ENCODE measurements at places on chromosomes 7 and 10.
A peak's percentile ranks its signal among the peaks of the same experiment; 100 is the strongest.

GRCh38 chr7:142793156-142793555 lies 22.4 kb downstream of the PRSS2 start:
- no peak for DNase-seq

DNA sequence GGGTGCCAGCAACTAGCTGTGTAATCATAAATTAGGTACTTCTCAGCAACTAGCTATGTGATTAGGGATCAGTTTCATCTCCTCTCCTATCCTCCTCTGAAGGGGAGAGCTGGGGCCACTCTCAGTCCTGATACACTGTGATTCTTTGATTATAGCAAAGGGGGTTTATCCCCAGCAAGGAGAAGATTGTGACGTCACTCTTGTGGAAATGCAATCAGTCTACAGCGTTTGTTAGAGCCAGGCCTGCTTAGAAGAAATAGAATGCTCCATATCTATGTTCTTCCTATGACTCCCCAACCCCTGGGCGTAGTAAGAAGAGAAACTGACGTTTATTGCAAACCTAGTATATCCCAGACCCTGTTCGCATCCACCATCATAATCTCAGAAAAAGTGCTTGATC lies 308.2 kb downstream of the GFRA1 start:
- no peak for DNase-seq

- no peak for DNase-seq
Measured at GRCh38 chr10:69088801-69089501, 1.0 kb downstream of the SRGN start.

DNA sequence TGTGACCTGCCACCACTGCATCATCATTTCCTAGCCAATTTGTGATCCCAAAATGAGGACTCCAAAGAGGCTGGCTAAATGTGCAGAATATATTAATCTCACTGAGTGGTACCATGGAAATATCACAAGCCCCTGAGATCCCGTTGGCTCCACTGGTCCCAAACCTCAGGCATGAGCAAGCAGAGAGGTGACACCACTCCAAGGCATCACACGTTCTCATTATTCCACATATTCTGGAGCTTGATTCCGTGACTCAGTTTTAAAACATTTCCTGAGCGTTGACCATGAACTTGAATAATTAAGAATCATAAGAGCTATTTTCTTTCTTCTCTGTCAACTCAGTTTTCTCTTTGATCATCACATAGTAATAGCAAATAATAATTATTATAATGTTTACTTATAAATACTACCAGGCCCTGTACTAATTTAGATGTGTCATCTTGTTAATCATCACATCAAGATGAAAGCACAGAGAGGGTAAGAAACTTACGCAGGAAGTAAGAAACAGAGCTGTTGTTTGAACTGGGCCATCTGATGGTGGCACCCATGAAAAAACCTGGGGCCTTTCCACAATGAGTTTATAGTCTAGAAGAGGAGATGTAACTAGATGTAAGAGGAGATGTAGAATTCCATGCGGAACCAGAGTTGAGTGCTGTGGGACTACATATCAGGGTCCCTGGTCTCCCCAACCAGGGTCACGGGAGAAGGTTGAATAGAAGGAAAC lies 3.5 kb downstream of the APBB1IP start:
- no peak for DNase-seq

- no peak for DNase-seq
Measured at GRCh38 chr7:148669927-148670326, 28.8 kb upstream of the CUL1 start.

- no peak for DNase-seq
Measured at GRCh38 chr10:88490231-88490980, 92.7 kb downstream of the RNLS start.

- no peak for DNase-seq
Measured at GRCh38 chr7:149007611-149008010, 20.7 kb downstream of the PDIA4 start.

DNA sequence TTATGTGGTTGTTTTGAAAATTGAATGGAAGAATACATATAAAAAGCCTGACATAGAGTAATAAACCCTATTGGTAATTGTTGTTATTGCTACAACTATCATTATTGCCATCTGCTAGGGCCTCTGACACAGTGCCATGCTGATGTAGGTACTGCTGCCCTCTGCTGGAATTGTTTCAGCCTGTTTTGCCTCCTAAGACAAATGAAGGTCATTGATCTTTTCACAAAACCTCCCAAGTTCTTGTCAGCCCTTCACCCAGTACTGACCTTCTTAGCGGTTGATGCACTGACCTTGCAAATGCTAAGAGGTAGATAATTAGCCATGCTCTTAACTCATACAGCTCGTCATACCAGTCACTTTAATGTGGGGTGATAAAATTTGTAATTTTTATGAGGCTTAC lies 975.2 kb downstream of the SORCS1 start:
- DNase-seq: no peak

- DNase-seq: no peak
Measured at GRCh38 chr10:123323884-123324283, 169.7 kb downstream of the BUB3 start.

GRCh38 chr7:143177374-143178119 lies 5.7 kb upstream of the TAS2R39 start:
- no peak for DNase-seq

- DNase-seq: no peak
Measured at GRCh38 chr10:50497758-50498157, 126.0 kb downstream of the SGMS1 start.

DNA sequence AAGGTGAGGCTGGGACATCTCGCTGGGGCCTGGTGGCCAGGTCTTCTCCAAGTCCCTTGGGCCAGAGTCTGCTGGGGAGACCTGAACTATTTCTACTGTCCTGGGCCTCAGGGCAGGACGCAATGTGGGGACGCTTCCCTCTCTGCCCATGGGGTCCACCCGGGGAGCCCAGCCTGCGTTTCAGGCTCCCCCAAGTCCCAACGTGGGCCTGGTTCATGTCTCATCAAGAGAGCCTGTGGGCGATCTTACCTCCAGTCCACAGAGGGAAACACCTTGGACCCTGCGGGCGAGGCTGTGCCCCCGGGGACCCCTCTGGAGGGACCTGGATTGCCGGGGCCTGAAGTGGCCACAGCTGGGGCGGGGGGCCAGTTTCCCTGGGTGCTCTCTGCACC lies 91.7 kb downstream of the DNAJB6 start:
- DNase-seq: no peak

DNA sequence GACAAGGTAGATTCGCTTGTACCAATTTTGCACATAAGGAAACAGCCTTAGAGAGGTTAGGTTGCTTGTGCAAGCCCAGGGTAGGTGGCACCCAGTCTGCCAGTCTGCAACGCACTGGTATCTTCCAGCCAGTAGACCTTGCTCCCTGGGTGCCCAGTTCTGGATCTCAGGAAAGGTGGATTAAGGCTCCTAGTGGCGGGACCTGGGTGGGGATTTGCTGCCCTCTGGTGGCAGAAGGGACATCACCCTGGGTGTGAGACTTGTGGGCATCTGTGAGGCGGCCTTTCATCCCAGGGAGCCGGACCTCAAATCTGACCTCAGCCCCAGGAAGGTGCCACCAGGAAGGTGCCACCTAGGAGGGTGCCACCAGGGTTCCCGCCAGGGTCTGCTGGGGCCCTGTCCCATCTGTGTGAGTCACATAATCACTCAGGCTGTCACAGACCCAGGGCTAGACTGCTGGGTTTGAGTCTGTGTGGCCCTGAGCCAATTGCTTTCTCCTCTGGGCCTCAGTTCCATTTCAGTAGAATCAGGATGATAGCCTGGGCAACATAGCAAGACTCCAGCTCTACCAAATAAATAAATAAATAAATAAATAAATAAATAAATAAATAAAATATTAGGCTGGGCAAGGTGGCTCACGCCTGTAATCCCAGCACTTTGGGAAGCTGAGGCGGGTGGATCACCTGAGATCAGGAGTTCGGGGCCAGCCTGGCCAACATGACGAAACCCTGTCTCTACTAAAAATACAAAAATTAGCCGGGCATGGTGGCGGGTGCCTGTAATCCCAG lies 5.3 kb upstream of the PRKRIP1 start:
- DNase-seq: peak; percentile 86

GRCh38 chr10:132198381-132199181 lies 11.8 kb downstream of the DPYSL4 start:
- no peak for DNase-seq

- DNase-seq: peak; percentile 81
Measured at GRCh38 chr7:106176414-106177299, 64.5 kb upstream of the SYPL1 start.

DNA sequence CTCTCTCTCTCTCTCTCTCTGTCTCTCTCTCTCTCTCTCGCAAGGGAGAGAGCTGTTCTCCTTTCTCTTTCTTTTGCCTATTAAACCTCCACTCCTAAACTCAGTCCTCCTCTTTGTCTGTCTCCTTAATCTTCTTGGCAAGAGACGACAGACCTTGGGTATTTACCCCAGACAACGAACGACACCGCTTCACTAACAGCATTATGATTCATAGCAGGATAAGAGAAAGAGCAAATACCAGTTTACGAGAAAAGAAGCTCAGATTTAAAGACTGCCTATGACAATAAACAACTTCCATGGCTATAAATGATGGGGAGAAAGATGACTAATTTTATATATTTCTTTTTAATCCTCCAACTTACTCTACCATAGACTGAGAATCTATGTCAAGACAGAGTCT lies 1396.5 kb upstream of the CELF2 start:
- no peak for DNase-seq

GRCh38 chr7:22663721-22664120 lies 63.3 kb upstream of the IL6 start:
- DNase-seq: no peak

DNA sequence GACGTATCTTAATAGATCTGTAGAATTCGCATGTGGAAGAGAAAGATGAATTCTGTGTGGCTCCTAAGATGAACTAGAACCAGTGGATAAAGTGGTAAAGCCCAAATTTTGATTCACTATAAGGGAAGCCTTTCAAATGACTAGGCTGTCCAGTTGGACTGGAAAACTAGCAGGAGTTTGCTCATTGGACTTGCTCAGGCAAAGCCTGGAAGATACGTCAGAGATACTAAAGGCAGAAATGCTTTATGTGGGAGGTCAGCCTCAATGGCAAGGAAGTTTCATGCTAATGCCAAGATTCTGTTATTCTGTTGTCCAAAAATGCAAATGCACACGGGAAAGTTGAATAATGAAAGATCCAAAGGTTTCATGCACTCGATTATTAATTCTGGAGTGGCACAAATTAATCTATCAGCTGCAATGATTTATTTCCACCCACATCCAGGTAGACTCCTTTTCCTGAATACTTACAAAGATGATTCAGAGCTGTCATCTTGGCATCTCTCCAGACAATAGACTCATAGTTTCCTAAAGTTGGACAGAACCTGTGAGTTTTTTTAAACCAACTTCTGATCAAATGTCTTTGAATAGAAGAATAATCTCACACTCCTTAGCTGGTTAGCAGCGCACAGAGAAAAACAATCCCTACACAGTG lies 20.5 kb upstream of the PPP1R3C start:
- no peak for DNase-seq

DNA sequence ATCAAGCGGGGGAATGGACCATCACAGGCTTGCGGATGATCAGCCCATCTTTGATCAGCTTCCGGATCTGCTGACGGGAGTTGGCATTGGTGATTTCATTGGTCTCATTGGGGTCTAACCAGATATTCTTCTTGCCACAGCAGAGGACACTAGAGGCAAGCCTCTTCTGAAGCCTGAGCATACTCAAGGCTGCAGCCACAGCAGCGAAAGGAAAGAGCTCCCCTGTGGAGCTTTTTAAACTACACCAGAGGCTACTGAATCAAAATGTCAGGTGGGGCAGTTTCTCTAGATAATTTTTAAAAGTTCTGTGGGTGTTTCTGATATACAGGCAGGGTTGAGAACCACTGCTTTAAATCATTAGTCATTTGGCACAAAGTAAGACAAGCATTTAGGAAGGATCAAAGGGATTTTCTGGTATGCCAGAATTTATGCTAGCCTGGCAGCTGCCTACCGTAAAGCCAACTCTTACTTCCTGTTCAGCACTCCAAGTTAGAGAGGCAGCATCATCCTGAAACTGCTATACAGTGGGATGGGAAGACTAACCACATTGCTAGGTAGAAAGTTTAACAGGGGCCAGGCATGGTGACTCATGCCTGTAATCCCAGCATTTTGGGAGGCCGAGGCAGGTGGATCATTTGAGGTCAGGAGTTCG lies 7.0 kb downstream of the NAPEPLD start:
- DNase-seq: no peak

- no peak for DNase-seq
Measured at GRCh38 chr7:116380025-116380424, 119.5 kb upstream of the CAV2 start.

GRCh38 chr7:143013473-143013872 lies 13.5 kb downstream of the OR9A2 start:
- DNase-seq: no peak

GRCh38 chr7:1144269-1144771 lies 15.7 kb downstream of the ZFAND2A start:
- DNase-seq: no peak

- no peak for DNase-seq
Measured at GRCh38 chr10:127892743-127893142, at the start of gene CLRN3. Gene CLRN3, minus strand, starts transcription at chr10:127892941. Its CDS starts 157 bp downstream, at chr10:127892784.

DNA sequence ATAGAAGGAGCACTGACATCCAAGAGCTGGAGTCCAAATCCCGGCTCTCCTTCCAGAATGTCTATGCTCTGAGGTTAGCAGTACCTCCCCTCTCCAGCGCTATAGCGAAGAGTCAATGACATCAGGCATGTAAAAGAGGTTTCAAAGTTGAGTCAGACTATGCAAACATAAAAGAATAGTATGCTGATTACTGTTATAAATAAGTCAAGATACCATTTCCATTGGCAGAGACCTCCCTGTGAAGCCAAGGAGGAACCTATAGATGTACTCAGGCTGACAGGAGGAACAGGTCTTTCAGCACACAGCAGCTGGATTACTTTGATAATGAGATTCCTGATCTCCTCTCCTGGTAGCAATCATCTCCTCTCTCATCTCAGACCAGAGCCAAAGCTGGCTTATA lies 103.9 kb upstream of the EFCAB10 start:
- DNase-seq: no peak

GRCh38 chr10:103395754-103396066 lies 565 bp downstream of the ATP5MK start:
- DNase-seq: no peak

DNA sequence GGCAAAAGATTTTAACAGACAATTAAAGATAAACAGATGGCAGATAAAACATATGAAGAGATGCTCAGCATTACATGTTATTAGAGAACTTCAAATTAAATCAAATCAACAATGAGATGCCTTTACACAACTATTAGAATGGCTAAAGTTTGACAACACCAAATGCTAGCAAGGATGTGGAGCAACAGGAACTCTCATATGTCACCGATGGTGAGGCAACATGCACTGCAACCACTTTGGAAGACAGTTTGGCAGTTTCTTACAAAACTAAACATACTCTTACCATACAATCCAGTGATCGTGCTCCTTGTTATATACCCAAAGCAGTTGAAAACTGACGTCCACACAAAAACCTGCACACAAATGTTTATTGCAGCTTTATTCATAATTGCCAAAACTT lies 13.7 kb upstream of the ATE1 start:
- no peak for DNase-seq

DNA sequence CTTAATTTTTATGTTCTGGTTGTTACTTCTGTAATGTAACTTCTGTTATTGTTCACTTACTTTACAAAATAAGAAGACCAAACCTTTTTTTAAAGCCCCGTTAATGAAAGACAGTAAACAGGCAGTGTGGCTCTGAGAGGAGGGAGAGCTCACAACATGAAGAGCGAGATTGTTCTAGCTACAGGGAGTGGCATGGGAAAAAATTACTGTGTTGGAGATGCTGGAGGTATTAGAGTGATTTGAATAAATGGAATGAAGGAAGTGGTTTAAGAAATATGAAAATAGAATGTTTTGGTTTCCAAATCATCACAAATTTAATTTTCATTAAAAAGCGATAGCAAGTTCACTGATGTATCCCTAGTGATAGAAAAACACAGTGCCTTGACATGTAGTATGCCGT lies 31.8 kb downstream of the REEP3 start:
- no peak for DNase-seq

GRCh38 chr10:26085549-26085948 lies 131.0 kb upstream of the GAD2 start:
- DNase-seq: no peak

Data from liver (tissue), 10 donors.